HCEC 1CT (cell line): ENCODE measurements at places on chromosomes 1 and 21.

DNA sequence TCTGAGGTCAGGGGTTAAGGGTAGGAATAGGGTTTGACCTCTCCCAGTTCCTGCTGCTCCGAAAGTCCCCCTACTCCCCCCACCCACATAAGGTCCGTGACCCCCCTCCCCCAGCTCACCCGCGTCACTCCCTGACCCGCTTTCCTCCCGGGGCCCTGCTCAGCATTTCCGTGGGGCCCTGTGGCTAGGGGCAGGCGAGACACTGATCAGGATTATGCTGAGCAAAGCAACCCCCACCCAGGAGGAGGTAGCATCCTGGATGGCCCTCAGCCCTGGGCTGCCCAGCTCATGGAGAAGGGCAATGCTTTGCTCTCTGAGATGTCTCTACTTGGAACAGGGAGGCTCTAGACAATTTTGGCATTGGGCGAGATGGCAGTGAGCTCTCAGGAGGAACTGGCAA lies 3.7 kb downstream of the RORC start:
- DNase-seq = no peak

- no peak for DNase-seq
Measured at GRCh38 chr1:25933479-25934365, 27.5 kb upstream of the STMN1 start.

GRCh38 chr1:24364975-24365678 lies 46.0 kb downstream of the GRHL3 start:
- DNase-seq = peak; percentile 95

DNA sequence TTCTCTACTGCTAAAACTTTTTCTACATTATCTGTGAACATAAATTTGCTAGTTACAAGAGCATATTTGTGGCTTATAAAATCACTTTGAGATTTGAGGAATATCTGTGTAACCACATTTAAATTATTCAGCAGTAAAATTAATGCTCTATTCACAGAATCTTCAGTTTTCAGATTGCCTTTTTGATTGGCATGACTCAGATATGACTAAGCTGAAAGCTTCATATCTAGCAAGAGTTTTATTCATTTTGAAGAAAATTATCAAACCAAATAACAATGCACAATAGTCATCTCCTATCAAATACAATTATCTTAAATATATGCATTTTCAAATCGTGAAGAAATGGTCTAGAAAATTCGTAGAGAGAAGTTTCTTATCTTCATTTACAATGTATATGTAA lies 1498.2 kb upstream of the B3GALT2 start:
- DNase-seq = no peak

GRCh38 chr1:204466416-204467405 lies 27.9 kb downstream of the PIK3C2B start:
- no peak for DNase-seq

DNA sequence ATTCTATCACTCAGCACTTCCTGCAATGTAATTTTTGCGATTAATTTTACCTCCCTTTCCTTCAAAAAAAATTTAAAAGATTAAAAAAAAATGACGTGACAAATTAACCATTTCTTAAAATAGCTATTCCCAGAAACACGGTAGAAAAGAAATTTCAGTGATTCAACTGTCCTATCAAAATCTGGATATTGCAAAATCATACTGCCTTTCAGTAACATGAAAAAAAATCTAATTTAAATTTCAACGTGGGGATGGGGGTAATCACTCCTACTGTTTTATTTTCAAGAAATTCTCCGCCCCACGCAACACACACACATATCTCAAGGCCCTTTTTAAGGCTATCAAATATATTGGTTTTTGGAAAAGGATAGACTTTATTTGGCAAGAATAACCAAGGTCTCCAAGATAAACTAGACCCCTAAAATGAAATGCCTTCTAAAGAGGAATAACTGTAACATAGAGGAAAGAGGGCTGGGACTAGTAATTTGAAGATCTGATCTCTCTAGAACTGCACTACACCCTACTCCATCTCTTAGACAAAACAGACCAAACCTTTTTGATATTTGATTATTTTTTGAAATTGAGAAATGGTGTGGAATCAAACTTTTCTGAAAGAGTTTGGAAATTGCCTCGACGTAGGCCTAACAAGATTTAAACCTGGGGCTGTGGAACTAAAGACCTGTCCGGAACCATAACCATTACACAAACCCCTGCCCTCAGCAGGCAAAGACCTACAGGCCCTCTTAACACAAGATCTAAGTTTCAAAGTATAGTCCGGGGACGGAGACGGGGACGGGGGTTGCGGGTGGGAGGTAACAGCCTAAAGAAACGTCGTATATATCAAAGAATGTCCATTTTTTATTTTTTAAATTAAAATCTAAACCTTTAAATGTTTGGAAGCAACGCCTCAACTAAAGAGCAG lies 941 bp downstream of the ARNT start:
- peak; percentile 7 for DNase-seq

- no peak for DNase-seq
Measured at GRCh38 chr1:221849897-221850296, 108.0 kb upstream of the DUSP10 start.

DNA sequence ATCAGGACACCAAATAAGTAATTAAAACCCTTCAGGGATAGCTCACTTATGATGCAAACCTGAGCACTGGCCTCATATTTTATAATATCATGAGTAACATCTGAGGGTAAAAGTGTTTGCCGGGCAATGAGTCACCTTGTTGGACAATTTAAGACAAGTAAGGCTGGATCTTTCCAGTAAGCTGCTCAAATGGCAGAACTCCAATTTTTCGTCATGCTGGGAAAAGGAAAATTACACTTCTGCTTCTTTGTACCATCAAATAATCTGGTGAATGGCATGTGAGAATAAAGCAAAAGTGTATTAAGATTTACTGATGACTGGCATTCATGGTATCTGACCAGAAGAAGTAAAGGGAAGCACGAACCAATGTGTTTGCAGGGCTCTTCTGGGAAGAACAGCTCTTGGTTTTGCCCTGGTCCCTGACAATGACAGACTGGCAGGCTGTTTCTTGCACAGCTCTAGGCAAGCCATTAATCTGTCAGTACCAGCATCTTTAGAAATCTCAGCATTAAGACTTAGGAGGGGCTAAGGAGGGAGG lies 392.2 kb downstream of the VAV3 start:
- no peak for DNase-seq

DNA sequence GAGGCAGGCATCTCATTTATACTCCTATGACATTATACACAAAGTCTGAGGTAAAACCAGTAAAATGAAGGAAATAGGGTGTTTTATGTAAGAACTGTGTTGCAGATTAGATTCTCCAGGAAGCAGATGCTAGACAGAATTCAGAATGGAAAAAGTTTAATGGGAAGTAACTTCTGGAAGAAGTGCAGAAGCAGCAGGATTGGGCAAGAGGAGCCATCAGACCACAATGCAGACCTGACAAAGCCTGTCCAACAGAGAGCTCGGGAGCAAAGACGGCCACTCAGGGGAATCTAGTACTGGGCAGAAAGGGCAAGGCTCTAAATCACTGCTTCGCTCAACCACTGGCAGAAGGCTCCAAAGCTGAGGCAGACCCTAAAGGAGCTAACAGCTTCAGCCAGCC lies 33.7 kb downstream of the FBXO42 start:
- no peak for DNase-seq

GRCh38 chr1:115183721-115184259 lies 94.5 kb upstream of the TSPAN2 start:
- DNase-seq = no peak

DNA sequence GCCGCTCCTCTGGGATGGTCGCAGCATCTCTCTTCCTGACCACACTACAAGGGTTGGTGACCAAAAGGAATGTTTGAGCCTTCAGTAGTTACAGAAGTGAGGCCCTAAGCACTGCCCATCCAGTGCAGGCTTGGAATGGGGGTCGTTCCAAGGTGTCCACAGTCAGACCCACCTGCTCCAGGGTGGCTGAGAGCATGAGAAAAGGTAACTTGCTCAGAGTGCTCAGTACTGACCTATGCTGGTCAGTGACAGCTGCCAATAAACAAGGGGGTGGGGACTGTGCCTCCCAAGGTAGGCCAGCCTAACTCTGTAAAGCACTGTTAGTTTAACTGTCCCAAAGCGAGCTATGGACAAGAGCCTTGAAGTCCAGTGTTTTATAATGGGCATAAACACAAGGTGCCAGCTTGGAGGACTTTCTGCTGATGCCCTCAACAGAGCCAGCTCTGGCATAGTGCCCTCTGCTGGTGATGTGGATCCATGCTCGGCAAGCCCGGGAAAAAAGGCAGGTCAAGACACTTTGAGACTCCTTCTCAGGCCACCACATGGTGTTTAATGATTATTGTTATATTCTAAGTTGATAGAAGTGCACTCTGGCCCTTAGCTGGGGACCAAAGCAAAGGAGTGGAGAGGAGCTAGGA lies 78.1 kb upstream of the DNAH14 start:
- DNase-seq = peak; percentile 43

DNA sequence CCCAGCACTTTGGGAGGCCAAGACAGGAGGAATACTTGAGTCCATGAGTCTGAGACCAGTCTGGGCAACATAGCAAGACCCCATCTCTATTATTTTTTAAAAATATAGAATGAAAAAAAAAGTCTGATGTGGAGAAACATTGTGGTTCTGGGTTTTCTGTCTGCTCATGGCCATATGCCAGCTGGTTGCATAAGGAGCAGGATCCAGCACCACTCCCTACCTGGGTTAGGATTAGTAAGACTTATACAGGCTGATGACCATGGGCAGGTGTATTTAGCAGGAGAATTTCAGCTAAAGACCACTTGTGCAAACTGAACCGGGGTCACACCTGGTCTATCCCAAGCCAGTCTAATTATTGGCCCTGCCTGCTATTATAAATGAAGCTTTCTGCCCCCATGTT lies 16.7 kb upstream of the GPX7 start:
- no peak for DNase-seq

GRCh38 chr21:25506261-25506660 lies 101.0 kb downstream of the MRPL39 start:
- DNase-seq = peak; percentile 25

- DNase-seq = peak; percentile 56
Measured at GRCh38 chr1:113459279-113459678, 69.0 kb downstream of the MAGI3 start.

- no peak for DNase-seq
Measured at GRCh38 chr1:70891051-70891843, 156.4 kb downstream of the PTGER3 start.

GRCh38 chr1:151611288-151611790 lies 511 bp upstream of the SNX27 start:
- peak; percentile 60 for DNase-seq

DNA sequence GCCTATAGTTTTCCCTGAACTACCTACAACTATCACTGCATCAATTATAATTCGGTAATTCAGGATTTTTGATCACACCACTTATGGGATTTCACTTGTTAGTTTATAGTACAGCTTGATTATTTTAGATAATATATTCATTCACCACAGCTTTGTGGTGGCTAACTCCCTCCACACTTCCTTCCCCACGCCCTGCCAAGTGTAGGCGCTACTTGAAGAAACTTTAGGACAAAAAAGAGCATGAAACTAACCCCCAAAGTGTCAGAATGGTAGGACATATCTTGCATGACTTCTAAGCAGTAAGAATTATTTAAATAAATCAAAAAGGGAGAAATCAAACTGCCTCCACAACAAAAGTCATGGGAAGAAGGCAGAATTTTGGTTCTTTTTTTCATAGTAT lies 70.1 kb downstream of the LHX9 start:
- DNase-seq = no peak

- peak; percentile 50 for DNase-seq
Measured at GRCh38 chr1:21927533-21928237, 9.4 kb downstream of the HSPG2 start.

GRCh38 chr1:95049935-95050334 lies 22.8 kb downstream of the ALG14 start:
- no peak for DNase-seq

DNA sequence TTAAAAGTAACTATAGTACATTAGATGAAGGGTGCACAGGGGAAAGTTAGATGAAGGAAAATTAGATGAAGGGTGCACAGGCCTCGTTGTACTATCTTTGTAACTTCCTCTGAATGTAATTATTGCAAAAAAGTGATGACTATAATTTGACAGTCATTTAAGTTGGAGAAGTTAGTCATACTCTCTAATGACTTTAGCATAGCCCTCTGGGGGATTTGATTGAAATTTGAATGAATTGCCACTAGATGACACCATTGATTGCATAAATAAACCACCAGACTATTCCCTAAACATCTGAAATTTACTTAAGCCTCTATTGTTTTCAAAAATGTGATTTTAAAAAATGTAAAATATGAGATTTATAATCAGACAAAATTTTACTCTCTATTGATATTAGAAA lies 102.6 kb downstream of the TPR start:
- DNase-seq = no peak

DNA sequence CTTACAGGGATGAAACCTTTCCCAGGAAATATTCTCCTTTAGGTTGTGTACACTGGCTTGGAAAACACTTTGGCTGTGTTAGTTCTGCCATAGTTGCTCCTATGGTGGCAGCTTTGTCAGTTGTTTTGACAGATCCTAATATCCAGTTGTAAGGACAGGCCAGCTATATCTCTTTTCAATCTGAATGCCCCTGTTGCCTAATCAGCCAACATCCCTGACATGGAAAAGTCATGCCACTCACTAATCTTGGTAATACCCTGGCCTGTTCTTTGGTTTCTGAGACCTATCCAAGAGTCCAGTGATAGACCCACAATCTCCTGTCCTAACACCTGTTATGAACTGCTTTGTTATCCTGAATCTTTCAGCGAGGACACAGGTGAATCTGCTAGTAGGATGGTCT lies 148.8 kb downstream of the MRPL39 start:
- no peak for DNase-seq

- no peak for DNase-seq
Measured at GRCh38 chr1:4702932-4703331, 48.5 kb downstream of the AJAP1 start.

DNA sequence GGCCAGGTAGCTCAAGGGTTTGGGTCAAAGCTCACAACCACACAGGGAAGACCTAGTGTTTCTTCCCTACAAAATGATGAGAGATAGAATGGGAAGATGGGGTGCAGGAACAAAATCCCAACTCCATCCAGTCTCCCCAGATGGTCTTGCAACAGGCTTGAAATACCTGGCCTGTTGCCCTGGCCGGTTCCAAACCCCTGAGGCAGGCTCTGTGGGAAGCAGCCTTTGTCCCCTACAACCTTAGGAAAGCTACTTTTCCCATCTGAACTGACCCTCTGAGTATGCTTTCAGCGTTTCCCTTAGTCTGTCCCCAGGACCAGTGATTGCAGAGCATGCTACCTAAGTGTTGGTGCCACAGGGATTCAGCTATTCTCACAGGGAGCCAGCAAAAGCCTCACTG lies 104.0 kb downstream of the GDAP2 start:
- DNase-seq = no peak

- DNase-seq = no peak
Measured at GRCh38 chr1:175192630-175193526, at the start of gene KIAA0040. Gene KIAA0040, minus strand, starts transcription at chr1:175192776. Its CDS starts 31,763 bp downstream, at chr1:175161013.

- DNase-seq = peak; percentile 22
Measured at GRCh38 chr1:81174052-81174451, 626.7 kb upstream of the ADGRL2 start.
